ENCODE measurements at places on chromosomes 4 and X.

DNA sequence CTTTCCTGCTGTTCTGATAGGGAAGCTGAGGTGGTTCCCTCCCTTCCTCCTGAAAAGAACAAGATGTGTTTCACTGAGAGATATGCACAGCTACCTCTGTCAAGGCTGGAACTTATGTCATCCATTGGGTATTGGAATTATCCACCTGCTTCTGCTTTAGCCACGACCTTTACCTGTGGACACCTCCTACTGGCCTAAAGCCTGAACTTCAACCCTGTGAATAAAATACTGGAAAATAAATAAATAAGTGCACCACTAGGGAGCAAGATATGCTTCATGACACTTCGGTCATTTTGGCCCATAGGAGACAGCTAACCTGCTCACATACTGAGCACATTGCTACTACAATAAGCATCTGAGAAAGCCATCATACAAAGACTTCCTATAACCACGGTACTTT is 419.9 kb upstream of the NWD2 start:
- no peak for DNase-seq

- DNase-seq: no peak
Observed at GRCh38 chrX:18898091-18898490, 85.8 kb downstream of the PHKA2 start.

DNA sequence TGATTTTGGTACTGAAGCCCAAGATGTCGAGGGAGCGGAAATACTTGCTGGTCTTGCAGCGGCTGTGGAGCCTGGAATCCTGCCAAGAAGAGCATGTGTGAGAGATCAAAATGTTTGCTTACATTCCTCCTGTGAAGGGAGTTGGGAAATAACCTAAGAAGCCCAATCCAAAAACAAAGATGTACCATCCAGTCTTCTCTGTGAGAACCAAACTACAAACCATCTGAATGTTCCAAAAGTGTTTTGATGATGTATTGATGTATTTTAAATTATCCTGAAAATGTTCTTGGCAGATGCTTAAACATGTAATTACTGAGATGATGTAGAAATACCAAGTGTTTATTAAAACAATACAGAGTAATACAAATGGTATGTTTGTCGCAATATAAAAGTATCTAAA is 10.1 kb upstream of the ADH1A start:
- DNase-seq: no peak

- DNase-seq: no peak
Observed at GRCh38 chrX:136198010-136198409, 50.7 kb downstream of the FHL1 start.

GRCh38 chrX:107551546-107551945 is 76.8 kb upstream of the PRPS1 start:
- no peak for DNase-seq

DNA sequence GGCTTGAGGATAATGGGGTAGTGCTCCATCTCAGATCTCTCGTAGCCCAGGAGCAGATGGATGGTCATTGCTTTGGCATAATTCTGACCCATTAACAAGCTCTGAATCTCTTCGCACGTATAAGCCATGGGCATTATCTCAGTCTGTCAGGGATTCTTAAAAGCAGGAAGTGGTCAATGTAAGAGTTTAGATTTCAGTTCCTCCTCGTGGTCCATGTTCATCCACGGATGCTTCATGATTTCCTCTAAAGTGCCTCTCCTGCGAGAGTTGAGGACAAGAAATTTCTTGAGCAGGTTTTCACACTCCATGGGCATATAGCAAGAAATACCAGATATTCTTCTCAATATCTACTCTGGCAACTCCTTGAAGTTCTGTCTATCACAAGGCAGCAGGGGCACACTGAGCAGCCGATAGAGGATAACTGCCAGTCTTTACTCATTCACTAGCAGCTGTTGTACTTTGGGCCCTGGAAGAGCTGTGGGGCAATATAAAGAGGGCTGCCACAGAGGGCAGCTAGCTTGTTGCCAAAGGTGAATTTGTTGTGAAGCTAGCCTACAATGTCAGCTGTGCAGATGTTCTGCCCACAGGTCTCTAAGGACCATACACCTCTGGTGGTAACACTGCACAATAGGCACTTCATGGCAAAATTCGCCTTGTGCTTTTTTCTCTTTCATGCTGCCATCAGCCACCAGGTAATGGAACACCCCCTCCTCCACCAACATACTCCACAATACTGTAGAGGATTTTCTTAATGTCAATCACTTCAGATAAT is 52.0 kb upstream of the WDR17 start:
- DNase-seq: no peak

DNA sequence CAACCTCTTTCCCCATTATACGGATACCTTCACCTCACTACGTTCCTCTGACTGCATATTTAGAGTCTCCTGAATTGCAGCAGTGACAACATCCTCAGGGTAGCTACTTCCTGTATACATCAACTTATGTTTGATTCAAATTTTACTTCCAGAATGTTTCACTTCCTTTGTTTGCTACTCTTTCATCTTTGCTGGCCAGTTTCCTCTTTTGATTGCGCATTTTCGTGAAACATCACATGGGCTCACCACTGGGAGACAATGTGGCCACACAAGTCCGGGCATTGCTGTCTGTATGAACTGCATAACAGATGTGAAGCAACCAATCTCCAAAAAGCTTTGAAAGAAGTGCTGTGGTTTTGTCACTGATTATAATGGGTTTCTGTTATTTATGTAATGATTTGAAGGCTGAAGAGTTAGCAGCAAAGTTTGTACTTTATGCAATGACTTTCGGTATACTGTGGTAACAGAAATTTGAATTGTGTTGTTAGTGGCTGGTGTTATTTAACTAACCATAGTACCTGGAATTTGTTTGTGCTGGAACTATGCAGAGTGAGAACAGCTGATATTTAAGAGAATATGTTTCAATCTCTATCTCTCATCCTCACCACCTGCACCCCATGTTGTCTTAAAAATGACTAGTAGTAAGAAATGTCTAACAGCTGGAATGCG is 7.4 kb downstream of the SNCA start:
- peak; percentile 75 for DNase-seq

GRCh38 chr4:123849495-123849894 is 452.9 kb downstream of the SPRY1 start:
- no peak for DNase-seq

GRCh38 chr4:87669373-87669772 is 19.3 kb downstream of the DMP1 start:
- DNase-seq: no peak

- DNase-seq: no peak
Observed at GRCh38 chrX:72676465-72676864, 37.6 kb downstream of the PHKA1 start.
